ENCODE measurements at places on chromosomes 4 and X.

- no peak for DNase-seq
Observed at GRCh38 chr4:95255396-95256107, 293.2 kb downstream of the UNC5C start.

DNA sequence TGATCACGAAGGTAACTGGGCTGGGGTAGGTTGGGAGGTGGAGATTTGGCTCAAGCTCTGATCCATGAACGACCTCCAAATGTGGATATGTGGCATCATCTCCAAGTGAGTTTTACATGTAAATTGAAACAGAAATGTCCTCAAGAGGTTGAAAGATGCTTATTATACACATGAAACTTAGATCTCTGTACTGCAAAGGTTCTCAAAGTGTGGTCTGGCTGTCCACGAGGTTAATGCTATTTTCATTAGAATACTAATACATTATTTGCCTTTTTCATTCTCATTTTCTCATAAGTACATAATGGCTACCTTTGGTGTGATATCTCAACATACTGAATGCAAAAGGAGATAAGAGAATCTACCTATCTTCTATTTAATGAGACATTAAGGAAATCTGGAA lies 198.2 kb downstream of the RASL11B start:
- no peak for DNase-seq

GRCh38 chrX:71199252-71200008 lies 23.6 kb upstream of the GJB1 start:
- DNase-seq = no peak

GRCh38 chrX:46117234-46117633 lies 428.0 kb downstream of the ZNF674 start:
- no peak for DNase-seq

DNA sequence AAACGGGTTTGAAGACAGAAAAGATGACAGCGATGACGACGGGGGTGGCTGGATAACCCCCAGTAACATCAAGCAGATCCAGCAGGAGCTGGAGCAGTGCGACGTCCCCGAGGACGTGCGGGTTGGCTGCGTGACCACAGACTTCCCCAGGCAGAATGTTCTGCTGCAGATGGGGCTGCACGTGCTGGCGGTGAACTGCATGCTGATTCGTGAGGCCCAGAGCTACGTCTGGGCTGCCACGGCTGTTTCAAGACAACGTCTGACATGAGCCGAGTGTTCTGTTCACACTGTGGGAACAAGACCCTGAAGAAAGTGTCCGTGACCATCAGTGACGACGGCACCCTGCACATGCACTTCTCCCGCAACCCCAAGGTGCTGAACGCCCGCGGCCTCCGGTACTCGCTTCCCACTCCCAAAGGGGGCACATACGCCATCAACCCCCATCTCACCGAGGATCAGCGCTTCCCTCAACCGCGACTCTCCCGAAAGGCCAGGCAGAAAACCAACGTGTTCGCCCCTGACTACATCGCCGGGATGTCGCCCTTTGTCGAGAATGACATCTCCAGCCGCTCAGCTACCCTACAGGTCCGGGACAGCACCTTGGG lies 319.2 kb upstream of the SLC7A11 start:
- no peak for DNase-seq

- no peak for DNase-seq
Observed at GRCh38 chrX:15299941-15300851, 15.2 kb downstream of the ASB11 start.
